T-helper 9 cell (primary cell): ENCODE measurements at places on chromosomes 12 and 14.

DNA sequence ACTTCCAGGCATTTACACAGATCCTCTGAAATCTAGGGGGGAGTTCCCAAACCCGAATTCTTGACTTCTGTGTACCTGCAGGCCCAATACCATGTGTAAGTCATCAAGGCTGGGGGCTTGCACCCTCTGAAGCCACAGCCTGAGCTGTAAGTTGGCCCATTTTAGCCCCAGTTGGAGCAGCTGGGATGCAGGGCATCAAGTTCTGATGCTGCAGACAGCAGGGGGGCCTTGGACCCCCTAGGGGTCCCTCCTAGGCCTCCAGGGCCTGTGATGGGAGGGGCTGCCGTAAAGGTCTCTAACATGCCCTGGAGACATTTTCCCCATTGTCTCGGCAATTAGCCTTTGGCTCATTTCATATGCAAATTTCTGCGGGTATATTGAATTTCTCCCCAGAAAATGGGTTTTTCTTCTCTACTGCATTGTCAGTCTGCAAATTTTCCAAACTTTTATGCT lies 59.5 kb downstream of the LRIG3 start:
- no peak for DNase-seq

DNA sequence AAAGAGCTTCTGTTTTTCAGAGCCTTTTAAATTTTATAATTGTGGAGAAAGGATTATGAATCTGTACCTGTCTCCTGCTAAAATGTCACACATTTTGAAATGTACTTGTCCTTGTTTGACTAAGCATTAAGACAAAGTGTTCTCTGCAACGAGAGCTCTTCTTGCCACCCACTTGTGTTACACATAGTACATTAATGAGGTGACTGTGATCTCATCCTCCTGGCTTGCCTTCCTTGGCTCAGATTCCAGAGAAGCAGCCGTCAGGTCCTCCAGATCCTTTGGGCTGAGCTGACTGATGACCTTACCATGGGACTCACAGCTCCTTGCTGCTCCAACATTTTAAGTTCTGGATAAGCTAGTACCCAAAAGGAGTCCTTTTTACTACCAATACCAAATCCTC lies 81.4 kb downstream of the BBS10 start:
- DNase-seq, result no peak

DNA sequence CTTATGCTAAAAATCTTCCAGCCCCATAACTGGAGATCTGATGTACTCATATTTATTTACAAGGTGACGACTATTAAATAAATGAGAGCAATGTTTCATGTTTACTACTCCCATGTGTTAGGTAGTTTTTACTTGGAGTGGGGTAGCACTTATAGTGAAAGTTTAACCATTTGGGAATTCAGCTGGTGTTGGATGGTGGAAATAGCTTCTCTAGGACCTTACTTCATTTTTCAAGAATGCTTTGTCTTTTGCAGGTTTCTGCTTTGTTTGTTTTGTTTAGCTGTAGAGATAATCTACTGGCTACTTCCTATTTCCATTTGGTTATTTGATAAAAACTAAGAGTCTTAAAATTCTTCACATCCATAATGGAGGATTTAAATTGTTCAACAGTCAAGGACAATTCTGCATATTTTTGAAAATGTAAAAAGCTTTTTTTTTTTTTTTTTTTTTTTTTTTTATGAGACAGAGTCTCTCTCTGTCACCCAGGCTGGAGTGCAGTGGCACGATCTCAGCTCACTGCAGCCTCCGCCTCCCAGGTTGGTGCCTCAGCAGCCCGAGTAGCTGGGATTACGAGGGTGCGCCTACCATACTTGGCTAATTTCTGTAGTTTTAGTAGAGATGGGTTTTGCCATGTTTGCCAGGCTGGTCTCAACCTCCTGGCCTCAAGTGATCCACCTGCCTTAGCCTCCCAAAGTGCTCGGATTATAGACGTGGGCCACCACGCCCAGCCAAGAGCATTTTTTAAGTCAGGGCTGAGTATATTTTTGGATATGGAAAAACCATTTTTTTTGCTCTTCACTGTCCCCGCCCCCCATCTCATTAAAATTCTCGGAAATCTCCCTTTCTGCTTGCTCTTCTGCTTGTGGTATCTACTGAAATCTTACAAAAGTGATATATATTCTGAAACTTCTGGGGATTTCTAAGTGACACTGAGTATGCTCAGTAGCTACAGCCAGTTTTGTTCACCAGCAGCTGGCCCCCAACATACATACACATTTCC lies 1.4 kb upstream of the ABCD2 start:
- peak; percentile 6 for DNase-seq

DNA sequence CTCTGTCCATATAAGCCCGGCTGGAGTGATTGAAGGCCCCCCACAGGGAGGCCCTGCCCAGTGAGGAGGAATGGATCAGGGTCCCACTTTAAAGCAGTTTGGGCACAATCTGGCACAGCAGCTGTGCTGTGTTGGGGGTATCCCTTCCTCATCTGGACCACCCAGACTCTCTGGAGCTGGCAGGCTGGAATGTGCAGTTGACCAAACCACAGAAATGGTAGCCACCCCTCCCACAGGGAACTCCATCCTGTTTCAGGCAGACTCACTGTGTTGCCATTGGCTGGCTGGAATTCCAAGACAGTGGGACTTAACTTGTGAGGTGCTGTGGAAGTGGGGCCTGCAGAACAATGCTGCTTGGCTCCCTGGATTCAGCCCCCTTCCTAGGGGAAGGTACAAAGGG lies 53.5 kb upstream of the YARS2 start:
- no peak for DNase-seq

DNA sequence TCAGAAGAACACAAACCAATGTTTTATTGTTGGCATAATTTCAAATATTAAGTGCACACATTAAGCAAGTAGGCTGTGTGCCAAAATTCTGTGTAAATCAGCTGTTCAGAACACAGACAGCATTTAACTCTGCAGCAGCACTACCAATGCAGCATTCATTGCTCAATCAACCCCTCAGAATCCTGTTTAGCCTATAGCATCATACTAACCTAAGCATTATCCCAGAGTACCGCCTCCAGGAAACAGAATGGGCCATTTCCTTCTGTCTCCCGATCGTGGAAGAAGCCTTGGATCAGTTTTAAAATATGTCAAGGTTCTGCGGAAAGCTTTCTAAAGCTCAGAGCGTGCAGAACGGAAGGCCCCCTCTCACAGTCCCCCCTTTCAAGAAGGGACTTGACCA lies 3.3 kb downstream of the IL26 start:
- no peak for DNase-seq

DNA sequence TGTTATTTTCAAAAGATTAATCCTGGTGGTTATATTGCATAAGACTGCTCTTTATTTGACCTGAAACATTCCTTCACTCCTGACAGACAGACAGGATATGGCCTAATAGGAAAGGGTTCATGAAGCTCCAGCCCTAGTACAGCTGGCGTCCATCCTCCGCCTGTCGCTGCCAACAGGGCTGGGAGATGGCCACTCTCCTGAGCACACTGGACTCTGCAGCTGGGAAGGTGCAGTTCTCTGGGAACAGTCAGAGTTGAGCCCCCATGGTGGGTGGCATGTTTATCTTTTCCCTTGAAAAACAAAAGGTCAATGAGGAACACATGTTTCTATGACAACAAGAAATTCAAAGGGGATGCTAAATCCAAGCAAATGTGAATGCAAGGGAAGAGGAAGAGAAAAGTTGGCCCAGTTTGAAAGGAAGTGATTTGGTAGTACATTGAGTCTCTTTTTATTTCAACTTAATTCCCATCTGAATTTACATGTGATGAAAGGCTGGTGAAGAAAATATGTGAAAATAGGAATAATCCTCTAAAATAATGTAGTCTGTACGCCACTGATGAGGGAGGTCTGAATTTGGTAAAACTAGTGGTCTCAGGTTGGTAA lies 89.9 kb upstream of the DCN start:
- DNase-seq, result no peak

- no peak for DNase-seq
Observed at GRCh38 chr12:104480826-104481440, 24.2 kb downstream of the CHST11 start.

- DNase-seq, result no peak
Observed at GRCh38 chr14:102672410-102672960, 80.0 kb downstream of the RCOR1 start.

GRCh38 chr12:49982246-49983087 lies 9.7 kb downstream of the AQP6 start:
- no peak for DNase-seq
